ENCODE measurements at places on chromosomes 12 and 14.

GRCh38 chr14:64817631-64818030 lies 62.1 kb downstream of the SPTB start:
- DNase-seq: no peak

- no peak for DNase-seq
Measured at GRCh38 chr12:18716236-18716635, 21.6 kb downstream of the PLCZ1 start.

DNA sequence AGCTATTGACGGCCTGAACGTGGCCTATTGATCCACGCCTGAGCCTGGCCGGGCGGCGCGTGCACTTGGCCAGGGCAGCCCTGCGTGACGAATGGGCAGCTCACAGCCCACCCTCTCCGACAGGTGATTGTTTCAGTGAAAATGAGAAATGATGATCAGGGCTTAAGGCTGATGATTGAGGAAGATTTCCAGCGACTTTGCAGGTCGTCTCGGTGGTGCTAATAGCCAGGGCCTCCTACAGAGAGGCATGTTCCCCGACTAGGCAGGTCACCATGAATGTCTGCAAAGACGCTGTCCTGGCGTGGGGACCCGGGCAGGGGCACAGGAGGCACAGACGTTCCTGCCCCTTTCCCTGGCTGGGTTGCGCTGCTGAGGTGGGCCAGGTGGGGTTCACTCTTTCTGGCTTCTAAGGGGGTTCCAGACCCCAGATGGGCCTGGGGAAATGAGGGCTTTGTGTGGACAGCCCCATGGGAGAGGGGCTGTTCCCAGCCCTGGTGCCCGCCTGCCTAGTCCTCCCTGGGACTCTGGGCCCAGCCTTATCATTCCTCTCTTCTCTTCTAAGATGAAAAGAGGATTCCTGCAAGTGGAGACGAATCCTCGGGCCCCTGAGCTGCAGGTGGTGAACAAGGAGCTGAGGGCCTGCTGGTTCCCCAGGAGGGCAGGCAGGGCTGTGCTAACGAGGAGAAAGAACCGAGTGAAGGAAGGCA lies 157.4 kb downstream of the KIF26A start:
- DNase-seq: no peak

DNA sequence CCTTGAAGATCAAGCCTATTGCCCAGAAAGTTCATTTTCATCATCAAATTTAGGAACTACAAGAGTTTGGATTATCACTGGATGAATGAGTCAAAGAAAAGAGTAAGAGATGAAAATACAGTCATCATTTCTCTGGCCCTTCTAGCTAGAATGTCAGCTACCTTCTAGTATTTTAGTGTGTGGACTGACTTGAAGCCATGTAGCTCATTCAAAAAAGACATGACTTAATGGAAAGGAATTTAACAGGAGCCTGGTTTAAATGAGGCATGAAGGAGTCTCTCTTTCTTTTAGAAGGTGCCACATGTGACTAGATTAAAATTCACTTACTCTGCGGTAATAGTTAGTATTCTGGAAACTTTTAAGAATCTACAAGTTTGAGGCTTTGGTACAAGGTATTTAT lies 7.1 kb downstream of the PTHLH start:
- no peak for DNase-seq

- DNase-seq: no peak
Measured at GRCh38 chr12:109016016-109016415, 4.9 kb downstream of the SVOP start.

DNA sequence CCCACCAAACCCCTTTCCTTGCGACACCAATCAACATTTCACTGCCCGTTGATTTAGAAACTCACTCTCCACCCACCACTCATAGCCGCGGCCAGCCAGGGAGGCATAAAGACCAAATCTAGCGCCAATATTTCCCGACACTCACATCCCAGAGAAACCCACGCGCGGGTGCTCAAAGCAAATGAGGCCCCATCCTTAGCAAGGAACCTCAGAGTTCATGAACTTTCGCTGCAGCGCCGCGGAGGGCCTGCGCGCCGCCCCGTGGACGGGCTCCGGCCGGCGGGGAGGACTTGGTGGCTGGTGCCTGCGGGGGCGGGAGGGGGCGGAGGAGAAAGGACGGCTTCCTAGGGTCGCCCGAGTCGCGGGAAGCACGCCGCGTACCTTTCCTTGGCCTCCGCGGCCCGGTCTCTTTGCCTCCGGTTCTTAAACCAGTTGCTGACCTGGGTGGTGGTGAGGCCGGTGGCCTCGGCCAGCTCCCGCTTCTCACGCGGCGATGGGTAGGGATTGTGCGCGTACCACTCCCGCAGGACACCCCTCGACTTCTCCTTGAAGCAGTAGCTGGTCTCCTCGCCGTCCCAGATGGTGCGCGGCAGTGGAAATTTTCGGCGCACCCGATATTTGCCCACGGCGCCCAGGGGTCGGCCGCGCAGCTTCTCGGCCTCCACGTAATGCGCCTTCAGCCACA lies 886 bp downstream of the SIX1 start:
- no peak for DNase-seq

GRCh38 chr12:76976777-76977382 lies 88.5 kb downstream of the E2F7 start:
- no peak for DNase-seq

GRCh38 chr12:107783406-107784376 lies 9.2 kb downstream of the ASCL4 start:
- no peak for DNase-seq

- no peak for DNase-seq
Measured at GRCh38 chr12:62530596-62530995, 64.0 kb downstream of the MON2 start.

- no peak for DNase-seq
Measured at GRCh38 chr14:104731320-104732294, 7.6 kb downstream of the ADSS1 start.

GRCh38 chr12:93671044-93671443 lies 6.1 kb upstream of the CRADD start:
- no peak for DNase-seq

DNA sequence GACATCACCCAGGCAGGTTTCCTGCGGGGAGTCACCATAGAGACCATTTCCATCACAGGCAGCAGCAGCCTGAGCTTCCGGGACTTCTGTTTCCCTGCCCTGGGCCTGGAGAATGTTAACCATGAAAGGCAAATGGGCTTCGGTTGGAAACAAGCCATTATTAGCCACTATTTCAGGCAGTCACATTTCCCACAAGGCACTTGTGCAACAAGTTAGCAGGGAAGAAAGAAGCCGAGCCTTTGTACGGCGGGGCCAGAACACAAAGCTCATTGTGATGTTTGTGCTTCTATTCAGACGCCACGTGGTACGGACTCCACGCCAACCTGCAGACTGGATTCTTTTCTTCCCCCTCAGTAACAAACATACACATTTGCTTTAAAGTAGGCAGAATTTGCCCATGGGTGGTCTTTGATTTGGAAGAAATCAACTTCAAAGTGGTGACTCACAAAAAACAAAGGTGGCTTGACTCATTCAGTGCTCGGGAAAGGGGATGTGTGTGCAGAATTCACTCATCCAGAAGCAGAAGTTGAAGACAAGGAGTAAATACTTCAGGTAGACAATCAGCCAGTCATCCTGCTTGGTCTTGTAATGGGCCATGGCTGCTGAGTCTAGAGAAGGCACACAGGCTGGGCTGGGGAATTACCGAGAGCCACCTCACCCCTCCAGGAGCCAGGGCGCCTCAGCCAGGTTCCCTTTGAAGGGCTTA lies 154.2 kb upstream of the PRMT8 start:
- DNase-seq: no peak

- DNase-seq: no peak
Measured at GRCh38 chr12:120741476-120742421, 16.1 kb downstream of the ACADS start.

DNA sequence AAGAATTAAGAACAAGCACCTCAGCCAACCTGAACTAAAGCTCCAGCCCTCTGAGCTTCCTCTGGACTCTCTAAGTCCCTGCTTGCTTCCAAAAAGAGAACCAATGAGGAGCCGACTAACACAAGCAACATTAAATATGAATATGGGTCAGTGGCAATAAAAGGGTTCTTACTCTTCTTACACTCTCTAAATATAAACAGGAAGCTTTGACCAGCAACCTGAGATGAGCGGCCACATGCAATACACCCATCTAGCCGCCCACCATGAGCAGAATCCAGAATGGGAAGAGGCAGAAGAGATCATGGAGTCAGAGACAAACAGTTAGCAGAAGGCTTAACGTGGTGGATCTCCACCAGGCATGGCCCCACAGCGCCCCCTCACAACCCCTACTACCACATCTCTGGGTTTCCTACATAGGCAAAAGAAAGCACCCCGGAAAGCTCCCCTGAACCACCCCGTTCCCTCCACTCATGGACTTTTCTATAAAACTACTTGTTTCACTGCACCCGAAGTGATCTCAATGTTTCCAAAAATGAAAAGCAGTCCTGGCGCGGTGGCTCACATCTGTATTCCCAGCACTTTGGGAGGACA lies 59.4 kb downstream of the TTC7B start:
- DNase-seq: no peak

- DNase-seq: no peak
Measured at GRCh38 chr12:85280984-85281630, 1.1 kb downstream of the ALX1 start.

DNA sequence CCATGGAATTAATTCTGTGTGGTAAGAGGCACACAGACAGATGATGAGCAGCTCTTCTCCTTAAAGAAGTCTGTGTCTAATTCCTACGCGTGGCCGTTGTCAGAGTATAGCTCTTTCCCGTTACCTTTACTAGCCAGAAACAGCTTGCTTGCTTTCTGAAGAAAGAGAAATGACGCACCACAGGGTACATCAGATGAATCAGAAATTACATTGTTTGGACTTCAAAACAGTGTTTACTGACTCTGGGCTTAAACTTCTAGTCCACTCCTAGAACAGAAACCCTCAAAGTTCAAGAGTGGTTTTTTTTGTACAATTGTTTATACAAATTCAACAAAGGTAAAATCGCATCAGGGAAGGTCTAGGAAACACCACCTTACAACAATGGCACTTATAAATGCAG lies 29.0 kb downstream of the RNF34 start:
- no peak for DNase-seq

- no peak for DNase-seq
Measured at GRCh38 chr12:49626836-49627235, 3.5 kb downstream of the PRPF40B start.

GRCh38 chr12:31890295-31891285 lies 68.6 kb upstream of the RESF1 start:
- no peak for DNase-seq

GRCh38 chr12:55932551-55932910 lies 1.6 kb downstream of the DGKA start:
- no peak for DNase-seq

DNA sequence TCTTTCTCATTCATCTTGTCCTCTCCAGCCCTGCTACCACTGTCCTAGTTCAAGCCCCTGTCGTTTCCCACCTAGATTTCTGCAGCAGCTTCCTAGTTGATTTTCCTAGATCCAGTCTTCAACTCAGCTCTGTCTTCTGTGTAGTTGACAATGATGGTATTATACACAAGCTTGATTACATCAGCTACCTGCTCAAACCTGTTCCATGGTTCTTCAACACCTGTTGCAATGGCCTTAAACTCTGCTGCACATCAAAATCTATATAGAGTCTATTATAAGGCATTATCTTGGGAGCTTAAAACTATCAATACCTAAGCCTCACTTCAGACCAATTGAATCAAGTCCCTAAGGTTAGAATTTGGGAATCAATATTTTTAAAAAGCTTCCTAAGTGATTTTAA lies 71.7 kb upstream of the PELI2 start:
- DNase-seq: no peak

GRCh38 chr14:70018230-70018629 lies 139.0 kb downstream of the SMOC1 start:
- no peak for DNase-seq

DNA sequence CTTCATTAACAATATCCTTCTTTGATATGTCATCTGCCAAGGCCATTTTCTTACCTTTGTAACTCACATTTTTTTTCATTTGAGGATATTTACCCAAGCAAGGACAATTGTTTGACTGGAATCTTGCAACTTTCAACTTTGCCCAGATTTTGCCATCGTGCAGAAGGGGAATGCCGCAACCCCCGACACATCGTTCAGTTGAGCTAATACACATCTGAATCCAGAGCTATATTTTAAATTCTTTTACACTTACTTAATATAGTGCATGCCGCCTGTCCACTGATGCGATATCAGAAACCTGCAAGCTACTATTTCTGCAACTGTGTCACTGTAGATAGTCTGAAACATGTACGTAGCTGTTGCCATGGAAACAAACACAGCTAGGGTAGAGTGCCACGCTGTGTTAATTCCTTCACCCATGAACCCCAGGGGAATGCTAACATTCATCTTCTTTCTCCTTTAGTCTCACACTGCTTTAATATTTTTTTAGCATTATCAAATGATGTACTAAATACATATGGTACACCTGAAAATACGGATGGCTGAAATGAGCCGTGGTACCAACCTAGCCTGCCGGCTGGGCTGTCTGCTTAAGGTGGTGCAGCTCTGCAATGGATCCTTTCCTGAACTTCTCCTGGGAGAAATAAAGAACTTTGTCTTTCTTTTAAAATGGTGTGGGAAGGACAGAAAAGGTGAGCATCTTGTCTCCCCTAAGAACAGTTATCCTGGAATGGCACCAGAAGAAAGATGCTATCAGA lies 77.0 kb upstream of the FOXN3 start:
- no peak for DNase-seq

- no peak for DNase-seq
Measured at GRCh38 chr14:94180655-94181271, 6.6 kb downstream of the PPP4R4 start.

DNA sequence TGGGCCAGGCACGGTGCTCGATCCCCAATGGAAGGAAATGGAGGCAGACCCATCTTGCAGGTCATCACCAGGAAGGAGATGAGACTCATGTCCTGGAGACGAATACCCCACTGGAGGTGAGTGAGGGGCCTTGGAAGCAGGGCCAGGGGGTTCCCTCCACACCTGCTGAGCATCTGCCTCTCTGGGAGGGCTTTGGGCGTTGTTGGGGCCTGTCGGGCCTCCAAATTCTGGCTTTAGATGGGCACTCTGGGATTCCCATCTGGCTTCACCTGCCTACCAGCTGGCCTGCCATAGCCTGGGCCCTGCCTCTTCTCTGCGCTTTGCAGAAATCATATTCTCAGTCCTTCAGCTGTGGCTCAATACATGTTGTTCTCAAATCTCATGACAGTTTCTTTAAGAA lies 13.9 kb downstream of the RTL1 start:
- DNase-seq: no peak

DNA sequence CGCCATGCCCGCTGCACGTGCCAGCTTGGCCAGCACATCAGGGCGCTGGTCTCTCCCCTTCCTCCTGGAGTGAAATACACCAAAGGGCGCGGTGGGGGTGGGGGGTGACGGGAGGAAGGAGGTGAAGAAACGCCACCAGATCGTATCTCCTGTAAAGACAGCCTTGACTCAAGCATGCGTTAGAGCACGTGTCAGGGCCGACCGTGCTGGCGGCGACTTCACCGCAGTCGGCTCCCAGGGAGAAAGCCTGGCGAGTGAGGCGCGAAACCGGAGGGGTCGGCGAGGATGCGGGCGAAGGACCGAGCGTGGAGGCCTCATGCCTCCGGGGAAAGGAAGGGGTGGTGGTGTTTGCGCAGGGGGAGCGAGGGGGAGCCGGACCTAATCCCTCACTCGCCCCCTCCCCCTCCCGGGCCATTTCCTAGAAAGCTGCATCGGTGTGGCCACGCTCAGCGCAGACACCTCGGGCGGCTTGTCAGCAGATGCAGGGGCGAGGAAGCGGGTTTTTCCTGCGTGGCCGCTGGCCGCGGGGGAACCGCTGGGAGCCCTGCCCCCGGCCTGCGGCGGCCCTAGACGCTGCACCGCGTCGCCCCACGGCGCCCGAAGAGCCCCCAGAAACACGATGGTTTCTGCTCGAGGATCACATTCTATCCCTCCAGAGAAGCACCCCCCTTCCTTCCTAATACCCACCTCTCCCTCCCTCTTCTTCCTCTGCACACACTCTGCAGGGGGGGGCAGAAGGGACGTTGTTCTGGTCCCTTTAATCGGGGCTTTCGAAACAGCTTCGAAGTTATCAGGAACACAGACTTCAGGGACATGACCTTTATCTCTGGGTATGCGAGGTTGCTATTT lies 914 bp upstream of the CCND2 start:
- no peak for DNase-seq
